Hippocampal formation (tissue), 2 donors: ENCODE measurements at places on chromosomes 16 and 17.

GRCh38 chr17:65856865-65857264 lies 295.4 kb upstream of the AXIN2 start:
- DNase-seq = no peak

- no peak for DNase-seq
Measured at GRCh38 chr16:83010776-83011720, 384.3 kb downstream of the CDH13 start.

DNA sequence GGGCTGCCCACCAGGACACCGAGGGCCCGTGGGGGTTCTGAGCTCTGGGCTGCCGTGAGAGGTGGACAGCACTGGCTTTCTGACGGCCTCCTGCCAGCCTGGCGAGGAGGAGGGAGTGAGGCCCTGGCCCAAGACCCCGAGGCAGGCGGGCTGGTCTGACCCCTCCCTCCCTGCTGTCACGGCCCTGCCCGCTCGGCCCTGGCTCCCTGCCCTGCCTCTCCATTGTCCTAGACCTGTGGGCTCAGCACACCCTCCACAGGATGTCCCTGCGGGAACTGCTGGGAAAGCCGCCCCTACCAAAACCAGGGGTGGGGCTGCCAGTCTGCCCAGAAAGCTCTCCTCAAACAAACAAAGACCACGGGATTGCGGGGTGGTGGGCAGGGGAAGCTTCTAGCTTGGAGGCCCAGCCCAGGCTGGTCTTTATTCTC lies 20.7 kb downstream of the SPNS2 start:
- DNase-seq = no peak

GRCh38 chr17:4109449-4109848 lies 33.4 kb downstream of the ZZEF1 start:
- no peak for DNase-seq

DNA sequence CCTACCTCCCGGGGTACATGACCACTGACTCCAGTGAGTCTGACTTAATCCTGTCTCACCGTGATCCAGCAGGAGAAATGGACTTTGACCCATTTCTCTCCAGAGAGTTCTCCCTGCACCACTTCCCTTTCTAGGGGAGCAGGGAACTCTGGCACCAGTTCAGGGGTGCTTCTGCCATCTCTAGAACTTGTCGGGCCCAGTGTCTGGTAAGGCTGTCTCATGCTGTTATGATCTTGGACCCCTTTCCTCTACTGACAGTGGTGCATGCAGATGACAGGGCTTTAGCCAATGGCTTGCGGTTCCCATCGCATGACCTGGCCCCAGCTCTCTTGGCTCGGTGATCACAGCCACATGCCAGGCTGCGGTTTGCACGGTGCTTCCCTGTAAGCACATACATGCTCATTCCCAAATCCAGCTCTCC lies 62.0 kb downstream of the SLC39A11 start:
- DNase-seq = no peak

DNA sequence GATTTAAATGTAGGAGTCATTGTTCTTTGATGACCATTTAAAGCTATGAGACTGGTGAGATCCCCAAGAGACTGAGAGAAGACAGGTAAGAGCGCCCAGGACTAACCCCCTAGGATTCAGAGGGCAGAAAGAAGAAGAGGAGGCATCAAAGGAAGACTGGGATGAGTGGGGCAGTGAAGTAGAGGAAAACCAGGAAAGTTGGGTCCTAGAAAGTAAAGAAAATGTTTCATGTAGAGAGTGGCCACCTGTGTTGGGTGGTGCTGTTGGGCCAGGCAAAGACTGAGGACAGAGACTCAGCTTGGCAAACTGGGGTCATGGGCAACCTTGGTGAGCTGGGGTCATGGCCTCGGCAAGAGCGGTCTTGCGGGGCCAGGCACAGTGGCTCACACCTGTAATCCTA lies 1.3 kb upstream of the HAP1 start:
- no peak for DNase-seq

DNA sequence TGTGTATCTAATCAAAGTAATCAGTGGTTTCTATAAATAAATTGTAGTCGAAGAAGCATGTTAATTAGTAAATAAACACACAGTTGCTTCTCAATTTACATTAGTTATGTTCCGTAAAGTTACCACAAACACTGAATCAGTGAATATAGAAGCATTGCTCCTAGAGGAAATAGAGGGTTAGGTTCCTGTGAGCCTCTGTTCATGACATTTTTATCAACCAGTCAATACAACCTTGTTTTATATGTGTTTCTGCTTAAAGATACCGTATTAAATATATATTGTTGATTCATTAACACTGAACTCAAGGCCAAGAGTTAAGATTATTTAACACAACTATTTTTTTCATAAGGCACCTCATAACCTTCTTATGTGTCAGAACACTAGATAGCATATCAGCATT lies 134.3 kb downstream of the PPM1E start:
- no peak for DNase-seq

DNA sequence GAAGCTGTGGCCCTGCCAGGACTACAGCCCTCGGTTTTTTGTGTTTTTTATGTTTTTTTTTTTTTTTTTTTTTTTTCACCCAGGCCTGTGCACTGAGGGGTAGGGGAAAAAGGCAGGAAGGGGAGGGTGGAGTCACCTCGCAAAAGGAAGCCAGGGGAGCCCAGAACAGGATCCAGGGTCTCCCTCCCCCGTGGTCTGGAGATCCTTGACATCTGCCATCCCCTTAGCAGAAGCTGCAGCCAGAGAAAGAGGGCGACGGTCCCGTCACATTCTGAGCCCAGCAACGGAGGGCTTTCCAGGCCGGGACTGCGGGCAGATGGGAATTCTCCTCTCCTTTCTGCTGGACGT lies 29.1 kb upstream of the PHOSPHO1 start:
- no peak for DNase-seq

- no peak for DNase-seq
Measured at GRCh38 chr17:76469991-76470739, 2.8 kb downstream of the AANAT start.

- DNase-seq = no peak
Measured at GRCh38 chr16:18839555-18839954, 38.2 kb upstream of the ARL6IP1 start.

DNA sequence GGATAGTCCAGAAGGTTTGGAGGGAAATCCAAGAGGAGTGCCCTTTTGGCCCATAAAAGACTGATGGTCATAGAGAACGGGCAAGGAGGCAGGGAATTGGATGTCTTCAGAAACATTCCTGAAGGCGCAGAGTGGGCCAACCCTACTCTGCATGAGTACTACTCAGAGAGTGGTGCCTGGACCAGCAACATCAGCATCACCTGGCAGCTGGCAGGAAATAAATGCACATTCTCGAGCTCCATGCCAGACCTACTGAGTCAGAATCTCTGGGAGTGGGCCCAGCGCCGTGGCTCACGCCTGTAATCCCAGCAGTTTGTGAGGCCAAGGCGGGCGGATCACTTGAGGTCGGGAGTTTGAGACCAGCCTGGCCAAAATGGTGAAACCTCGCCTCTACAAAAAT lies 27.1 kb upstream of the SLC39A11 start:
- DNase-seq = no peak

GRCh38 chr16:86432048-86432447 lies 78.3 kb upstream of the FOXF1 start:
- no peak for DNase-seq

DNA sequence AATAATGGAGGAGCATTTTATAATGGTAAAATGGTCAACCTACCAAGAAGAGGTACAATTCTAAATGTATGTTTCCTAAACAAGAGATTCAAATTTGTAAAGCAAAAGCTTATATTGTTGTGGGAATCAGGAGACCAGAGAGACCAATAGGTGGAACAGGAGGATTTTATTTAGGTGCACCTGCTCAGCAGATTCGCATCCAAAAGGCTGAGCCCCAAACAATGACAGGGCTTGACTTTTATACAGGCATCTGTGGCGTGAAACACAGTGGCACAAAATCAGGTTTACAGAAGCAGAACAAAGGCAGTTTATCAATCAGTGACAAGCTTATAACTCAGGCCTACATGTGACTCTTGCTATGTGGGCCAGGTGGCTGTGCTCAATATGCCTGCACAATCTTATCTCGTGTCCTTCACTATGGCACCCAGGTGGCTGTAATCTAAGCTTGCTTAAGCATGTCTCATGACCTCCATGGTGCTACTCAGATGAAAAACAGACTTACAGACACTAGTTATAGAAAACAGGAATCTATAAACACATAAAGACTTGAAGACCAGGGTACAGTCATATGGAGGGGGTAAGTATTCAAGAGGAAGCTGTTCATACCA lies 780.2 kb upstream of the CA10 start:
- no peak for DNase-seq

DNA sequence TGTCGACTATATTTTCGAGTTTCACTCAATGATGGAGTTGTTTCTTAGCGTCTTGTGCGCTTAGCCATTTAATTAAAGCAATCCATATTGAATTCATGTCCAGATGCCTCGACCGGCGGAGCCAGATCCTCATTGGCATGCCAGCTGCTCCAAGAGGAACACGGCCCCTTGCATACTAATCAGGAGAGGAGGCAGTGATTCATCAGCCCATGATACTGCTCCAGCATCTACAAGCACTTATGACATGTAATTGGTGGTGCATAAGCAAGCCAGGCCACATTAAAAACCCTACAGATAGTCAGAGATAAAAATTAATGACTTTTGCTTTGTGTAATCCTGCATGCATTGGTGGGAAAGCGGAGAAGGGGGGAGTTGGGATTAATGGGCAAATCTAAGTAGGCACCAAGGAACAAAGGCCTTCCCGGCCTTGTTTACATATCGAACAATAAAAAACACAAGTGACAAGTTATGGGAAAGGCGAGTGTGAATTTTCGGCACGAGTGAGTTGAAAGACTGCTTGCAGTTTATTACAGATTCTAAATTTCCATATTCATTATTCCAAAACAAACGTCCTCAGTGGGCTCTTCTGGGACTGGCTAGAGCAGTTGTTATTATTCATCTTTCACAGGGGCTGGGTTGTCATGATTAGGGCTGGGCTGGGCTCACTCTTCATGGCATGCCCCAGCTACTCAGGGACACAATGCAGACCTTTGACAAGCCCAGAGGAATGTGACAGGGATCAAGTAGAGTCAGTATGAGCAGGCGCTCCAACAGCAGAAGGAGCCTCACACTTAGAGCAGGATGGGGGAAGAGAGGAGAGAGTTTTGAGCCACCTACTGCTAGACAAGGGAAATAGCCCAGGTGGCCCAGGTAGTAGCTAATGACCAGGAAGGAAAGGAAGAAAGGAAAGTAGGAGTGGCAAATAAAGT lies 281.7 kb upstream of the ZFHX3 start:
- DNase-seq = peak; percentile 59

- no peak for DNase-seq
Measured at GRCh38 chr17:82297280-82297713, 20.1 kb downstream of the CD7 start.

DNA sequence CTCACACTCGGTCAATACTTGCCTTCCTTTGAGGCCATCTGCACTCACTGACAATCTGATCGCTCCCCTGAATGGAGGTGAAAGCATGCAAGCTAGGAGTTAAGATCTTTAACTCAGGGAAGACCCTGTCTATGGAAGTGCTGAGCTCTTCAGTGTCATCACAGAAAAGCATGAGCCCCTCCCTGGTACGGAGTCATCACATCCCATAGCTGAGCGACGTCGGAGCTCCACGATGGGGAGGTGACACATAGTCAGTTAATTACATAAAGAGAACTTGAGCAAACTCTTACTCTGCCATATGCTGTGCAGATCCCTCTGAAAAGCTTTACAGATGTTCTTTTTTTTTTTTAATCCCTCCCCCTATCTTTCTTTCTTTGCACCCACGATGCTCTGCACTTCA lies 463.2 kb downstream of the WWOX start:
- DNase-seq = no peak

DNA sequence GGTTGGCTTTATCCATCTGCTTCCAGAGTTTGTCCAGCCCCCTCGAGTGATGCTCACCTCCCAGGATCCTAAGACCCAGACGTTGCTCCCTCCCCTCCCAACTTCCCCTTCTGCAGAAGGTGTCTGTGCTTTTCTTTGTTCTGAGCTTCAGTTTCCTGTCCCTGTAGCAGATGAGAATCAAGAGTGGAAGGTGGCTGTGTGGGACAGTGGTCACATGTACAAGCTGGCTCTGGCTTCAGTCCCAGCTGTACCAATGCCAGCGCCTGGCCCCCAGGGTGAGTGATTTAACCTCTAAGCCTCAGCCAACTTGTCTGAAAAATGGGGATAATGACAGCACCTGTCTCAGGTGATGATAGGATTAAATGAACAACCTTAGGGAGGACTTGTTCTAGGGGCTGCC lies 7.7 kb downstream of the PRR15L start:
- no peak for DNase-seq

DNA sequence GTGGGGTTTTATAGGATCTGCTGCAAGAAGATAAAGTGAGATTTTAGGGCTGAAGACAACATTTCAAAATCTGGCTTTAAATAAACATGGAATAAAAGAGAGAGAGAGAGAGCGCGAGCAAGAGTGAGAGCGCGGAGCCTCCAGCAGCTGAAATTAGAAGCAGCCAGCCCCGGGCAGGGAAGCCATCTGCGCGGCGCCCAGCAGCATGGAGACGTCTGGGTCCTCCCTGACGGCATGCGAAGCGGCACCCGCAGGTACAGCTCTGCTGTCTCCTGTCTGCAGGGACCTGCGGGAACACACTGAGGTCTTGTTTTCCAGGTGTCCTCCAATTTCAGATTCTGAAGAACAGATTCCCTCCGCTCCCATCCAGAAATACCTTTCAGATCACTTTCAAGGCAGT lies 7.9 kb upstream of the BAIAP2 start:
- no peak for DNase-seq

DNA sequence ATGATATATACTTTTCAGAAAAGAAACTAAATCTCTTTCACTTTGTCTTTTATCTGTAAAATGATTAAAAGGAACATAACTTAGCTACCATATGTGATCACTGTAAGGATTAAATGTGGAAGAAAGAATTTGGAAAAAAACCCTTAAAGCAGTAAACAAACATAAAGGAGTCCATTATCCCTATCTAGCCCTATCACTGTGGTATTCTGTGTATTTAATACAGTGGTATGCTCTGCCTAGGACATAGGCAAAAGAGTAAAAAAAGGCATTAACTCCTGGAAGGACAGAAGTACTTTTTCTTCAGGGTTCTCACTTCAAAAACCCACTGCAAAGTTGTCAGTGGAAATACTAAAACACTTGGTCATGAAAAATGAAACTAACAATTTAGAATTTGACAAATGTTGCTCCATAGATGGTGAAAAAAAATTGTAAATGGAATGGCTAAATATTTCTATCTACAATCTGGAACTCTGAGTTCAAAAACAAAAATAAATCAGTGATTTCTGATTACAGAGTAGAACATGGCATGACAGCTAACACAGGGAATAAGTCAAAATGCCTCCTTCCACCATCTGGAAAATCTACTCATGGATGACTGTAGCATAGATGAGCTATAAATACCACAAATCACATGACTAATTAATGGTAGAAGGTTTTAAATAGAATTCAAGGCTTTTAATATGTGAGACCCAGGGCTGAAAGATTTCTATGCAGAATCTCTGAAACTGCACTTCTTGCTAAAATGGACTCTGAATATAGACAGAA lies 140.1 kb downstream of the ITFG1 start:
- DNase-seq = no peak
